ENCODE measurements at places on chromosomes 1 and 21. TPM values are rescaled to one million over a fixed set of nuclear protein-coding genes. Genes with fewer than 3 reads are reported as not detected.

DNA sequence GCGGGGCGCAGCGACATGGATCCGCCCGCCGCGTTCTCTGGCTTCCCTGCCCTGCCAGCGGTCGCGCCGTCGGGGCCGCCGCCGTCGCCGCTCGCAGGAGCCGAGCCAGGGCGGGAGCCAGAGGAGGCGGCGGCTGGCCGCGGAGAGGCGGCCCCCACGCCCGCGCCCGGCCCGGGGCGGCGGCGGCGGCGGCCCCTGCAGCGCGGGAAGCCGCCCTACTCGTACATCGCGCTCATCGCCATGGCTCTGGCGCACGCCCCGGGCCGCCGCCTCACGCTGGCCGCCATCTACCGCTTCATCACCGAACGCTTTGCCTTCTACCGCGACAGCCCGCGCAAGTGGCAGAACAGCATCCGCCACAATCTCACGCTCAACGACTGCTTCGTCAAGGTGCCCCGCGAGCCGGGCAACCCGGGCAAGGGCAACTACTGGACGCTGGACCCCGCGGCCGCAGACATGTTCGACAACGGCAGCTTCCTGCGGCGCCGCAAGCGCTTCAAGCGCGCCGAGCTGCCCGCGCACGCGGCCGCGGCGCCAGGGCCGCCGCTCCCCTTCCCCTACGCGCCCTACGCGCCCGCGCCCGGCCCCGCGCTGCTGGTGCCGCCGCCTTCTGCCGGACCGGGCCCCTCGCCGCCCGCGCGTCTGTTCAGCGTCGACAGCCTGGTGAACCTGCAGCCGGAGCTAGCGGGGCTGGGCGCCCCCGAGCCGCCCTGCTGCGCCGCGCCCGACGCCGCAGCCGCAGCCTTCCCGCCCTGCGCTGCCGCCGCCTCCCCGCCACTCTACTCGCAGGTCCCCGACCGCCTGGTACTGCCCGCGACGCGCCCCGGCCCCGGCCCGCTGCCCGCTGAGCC is 459 bp downstream of the FOXE3 start:
- H3K4me3 ChIP-seq, result no peak overlapping the region
- peak; percentile 48 for DNase-seq
- H3K27me3 ChIP-seq, result peaks cover 18% of the 10 kb centered on the region
- H3K36me3 ChIP-seq, result no peaks in the 10 kb centered on the region

GRCh38 chr21:41794600-41794999 is 27.7 kb upstream of the RIPK4 start:
- no peak for DNase-seq
- peaks cover 3% of the 10 kb centered on the region for H3K36me3 ChIP-seq
- no peaks in the 10 kb centered on the region for H3K4me1 ChIP-seq
- H3K27me3 ChIP-seq, result no peaks in the 10 kb centered on the region
- no peak overlapping the region for H3K4me3 ChIP-seq

DNA sequence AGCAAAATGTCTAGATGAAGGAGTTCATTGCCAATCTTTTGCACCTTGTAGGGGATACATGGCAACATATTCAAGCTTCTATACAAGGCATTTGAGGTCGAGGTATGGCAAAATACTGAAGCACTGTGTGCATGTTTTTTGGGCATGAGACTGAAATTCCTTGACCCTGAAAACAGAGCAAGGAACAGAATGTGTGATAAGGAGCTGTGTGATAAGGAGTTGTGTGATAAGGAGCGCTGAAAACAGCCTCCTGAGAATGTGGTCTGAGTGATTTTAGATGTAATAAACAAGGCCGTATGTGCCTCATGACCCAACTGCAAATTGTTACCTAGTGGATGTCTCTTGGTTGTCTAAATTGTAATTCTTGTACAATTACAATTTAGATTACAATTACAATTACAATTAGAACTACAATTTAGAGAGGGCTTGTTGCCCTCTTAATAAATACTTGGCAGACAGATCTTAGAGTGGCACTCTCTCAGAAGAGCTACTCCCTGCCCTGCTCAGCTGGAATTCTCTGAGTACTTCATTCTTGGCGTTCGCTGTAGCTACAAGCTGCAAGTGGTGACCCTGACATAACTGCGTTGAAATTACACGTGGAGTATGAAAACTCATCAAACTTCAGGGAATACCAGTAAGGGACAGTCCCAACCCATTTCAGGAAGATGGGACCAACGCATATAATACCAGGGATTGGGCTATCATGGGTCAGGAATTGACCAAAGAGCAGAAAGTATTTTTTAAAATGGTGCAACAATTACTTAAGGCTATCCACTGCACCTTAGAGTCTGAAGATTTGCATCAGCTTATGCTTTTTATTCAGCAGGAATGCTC is 20.0 kb upstream of the ITLN1 start:
- DNase-seq, result no peak
- H3K36me3 ChIP-seq, result no peaks in the 10 kb centered on the region
- no peak overlapping the region for H3K27ac ChIP-seq
- no peaks in the 10 kb centered on the region for H3K27me3 ChIP-seq
- H3K4me1 ChIP-seq, result no peaks in the 10 kb centered on the region

- H3K27me3 ChIP-seq, result no peaks in the 10 kb centered on the region
- peaks cover 18% of the 10 kb centered on the region for H3K4me1 ChIP-seq
- no peak overlapping the region for H3K4me3 ChIP-seq
Measured at GRCh38 chr1:212235857-212236256, 49.4 kb upstream of the PPP2R5A start.

- DNase-seq, result no peak
- H3K4me3 ChIP-seq, result no peak overlapping the region
Measured at GRCh38 chr1:216952864-216953263, 229.6 kb upstream of the ESRRG start.

DNA sequence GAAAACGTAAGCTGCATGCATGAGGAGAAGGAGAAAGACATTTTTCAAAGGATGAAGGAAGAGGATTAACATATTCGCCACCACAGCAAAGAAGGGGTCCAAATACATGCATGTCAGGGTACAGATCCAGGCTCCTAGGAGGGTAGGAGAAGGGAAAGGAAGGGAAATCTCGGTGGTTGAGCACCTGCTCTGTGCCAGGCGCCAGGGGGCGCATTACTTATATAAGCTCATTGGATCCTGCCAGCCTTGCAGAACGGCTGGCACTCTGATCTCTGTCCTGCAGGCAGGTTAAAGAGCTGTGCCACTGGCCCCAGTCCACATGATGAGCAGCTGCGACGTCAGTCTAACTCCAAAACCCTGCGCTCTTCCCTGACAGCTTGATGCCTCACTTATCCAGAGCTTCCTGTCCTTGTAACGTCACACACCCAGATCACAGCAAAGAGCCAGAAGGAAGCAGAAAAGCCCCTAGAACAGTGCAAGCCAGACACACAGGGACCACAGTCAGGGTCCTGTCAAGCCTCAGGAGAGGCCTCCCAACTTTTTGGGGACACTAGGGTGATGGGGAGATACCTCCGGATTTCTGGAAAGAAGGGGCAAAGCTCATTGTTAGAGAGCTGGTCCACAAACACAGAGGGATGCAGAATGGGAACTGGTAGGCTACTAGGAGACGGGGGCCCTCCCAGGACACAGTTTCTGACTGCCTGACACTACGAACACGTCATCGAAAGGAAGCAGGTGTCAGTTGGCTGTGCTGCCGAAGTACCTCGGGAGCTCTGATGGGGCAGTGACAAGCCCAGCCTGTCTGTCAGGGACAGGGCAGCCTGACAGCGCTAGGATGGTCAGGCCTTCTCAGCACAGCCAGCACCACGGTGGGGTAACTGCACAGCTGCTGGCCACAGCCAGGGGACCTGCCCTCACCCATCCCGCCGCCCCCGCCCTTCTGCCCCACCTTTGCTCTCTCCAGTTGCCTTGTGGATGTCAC is 99.1 kb downstream of the BEND5 start:
- DNase-seq, result peak; percentile 66
- H3K4me3 ChIP-seq, result no peak overlapping the region
- no peaks in the 10 kb centered on the region for H3K27me3 ChIP-seq
- peaks cover 32% of the 10 kb centered on the region for H3K4me1 ChIP-seq
- no peaks in the 10 kb centered on the region for H3K36me3 ChIP-seq
- peak overlapping the region; percentile 63 for H3K27ac ChIP-seq

GPR37L1 gene
- 0.13 TPM for total RNA-seq

OLFML3 gene
- 13.5 TPM for total RNA-seq

NEK2 gene
- 0.35 TPM for total RNA-seq

RNU1-3 gene
- total RNA-seq, result 8,605 TPM

IQGAP3 gene
- total RNA-seq, result 1.7 TPM
